ENCODE measurements at places on chromosomes 12 and 14.
A peak's percentile ranks its signal among the peaks of the same experiment; 100 is the strongest.

GRCh38 chr14:95045836-95046430 lies 111.4 kb downstream of the DICER1 start:
- DNase-seq, result no peak

DNA sequence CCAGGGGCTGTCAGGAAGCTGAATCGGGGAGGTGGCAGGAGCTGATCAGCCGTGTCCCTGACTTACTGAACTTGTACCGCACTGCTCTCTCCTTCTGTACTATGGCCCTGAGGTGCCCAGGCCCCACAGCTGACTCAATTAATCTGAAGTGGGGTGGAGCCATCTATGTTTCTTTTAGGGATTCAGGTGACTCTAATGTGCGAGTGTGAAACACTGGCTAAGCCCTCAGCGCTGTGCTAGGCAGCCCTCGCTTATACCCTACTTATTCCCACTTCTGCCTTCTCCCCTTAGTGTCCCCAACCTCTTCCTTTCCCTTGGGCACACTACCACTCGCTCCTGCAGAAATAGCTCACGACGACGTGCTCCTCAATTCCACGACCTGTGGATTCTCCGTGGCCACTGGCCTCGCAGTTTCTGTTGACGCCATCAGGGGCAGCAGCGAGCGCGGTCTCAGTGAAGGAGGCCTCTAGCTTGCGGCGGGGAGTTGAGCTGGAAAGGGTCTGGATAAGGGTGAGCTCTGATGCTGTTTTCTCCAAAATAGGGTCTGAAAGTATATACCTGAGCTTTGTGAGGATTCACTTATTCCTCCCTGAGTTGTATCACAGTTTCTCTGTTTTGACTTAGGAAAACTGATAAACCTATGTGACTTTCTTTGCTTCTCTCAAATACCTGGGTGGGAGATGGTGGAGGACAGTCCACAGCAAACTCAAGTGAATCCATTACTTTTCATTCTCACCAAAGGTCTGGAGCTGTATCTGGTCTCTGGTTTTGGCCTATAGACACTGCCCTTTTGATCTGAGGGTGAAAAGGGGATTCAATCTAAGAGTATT lies 167.6 kb downstream of the SLC41A2 start:
- peak; percentile 59 for DNase-seq

GRCh38 chr14:64326502-64326901 lies 32.3 kb upstream of the ESR2 start:
- DNase-seq, result no peak

DNA sequence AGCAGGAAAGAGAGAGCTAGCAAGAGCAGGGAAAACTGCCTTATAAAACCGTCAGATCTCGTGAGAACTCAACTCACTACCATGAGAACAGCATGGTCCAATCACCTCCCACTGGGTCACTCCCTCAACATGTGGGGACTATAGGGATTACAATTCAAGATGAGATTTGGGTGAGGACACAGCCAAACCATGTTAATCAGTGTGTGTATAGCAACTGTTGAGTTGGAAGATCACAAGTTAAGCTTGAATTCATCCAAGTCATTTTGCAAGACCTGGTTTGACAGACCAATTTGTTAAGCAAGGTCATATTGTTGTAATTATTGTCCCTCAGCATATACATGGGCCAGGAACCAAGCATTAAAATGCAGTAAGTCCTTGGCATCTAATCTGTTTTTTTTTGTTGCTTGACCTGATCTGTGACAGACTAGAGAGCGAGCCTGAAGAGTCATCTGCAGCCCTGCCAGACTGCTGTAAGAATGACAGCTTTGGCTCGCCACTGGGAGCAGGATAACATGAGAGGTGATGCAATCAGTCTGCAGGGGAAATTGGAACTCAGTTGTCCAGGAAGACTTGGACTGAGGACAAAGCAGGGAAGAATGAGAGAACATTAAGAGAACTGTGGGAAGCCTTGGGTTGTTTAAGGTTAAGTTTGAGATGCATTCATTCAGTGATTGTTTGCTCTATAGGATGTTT lies 297.6 kb upstream of the SEL1L start:
- no peak for DNase-seq

GRCh38 chr14:102034301-102034700 lies 52.5 kb downstream of the HSP90AA1 start:
- no peak for DNase-seq

DNA sequence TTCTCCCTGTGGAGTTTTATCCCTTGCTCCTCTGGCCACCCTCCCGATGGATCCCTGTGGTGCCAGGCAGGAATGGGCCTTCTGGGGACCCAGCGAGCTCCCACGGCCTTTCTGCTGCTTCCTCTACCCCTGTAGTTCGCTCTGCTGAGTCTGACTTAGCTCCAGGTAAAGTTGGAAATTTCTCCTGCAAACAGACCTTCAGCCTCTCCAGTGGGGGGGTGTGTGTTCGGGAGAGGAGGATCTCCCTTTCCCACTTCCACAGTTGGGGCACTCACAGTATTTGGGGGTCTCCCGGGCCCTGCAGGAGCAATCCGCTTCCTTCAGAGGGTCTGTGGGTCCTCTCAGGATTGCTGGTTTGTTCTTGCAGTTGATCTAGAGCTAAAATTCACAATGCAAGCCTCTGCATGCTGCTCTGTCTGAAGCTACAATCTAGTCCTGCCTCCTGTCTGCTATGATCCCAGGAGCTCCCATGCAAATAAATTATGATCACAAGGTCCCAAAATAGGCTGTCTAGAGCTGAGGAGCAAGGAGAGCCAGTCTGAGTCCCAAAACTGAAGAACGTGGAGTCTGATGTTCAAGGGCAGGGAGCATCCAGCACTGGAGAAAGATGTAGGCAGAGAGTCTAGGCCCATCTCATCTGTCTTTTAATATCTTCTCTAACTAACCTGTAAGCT lies 18.3 kb downstream of the MTRFR start:
- DNase-seq, result no peak

GRCh38 chr12:112239020-112239419 lies 113.7 kb downstream of the TRAFD1 start:
- DNase-seq, result no peak

- no peak for DNase-seq
Observed at GRCh38 chr12:66859751-66860440, 181.0 kb upstream of the GRIP1 start.

DNA sequence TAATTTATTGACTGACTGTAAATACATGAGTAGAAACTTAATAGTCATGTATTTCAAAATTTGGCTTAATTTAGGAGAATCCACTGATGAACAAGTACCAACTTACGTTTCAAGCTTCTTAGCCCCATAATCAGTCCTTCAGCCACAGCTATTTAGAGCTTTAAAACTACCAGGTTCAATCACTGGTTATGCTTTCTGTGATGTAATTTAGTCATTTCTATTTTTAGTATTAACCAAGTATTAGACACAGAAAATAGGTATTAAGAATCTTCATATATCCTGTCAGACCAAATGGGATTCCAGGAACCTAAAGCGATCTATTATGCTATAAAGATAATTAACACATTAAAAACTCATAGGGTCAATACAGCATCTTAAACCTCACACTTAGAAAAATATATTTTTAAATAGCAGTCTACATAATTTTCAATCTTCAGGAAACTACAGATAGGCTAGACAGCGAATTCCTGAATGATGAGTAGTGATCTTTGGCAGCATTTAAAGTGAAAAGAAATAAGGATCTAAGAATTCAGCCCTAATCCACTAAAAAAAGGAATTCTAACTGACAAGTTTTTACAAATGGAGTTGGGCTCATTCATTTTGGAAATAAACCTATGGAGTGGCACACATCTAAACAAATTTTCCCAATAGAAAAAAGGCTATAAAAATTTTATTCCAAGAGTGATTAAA lies 51.5 kb downstream of the ZC3H14 start:
- DNase-seq, result no peak

DNA sequence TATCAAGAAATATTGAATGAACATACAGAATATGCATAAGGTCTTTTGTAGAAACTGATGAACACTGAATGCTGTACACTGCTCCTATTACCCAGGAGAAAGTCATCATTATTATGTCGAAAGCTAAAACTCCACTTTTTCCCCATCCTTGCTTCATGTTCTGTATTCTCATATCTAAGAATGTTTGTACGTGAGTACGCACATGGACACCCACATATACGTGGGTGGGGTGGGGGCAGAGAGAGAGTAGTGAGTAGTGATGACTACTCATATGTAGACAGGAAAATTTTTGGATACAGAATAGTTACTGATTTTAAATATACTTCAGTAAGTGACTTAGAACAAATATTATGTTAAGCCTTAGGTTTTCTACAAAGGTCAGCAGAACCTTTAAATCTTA lies 75.1 kb downstream of the FERMT2 start:
- no peak for DNase-seq

DNA sequence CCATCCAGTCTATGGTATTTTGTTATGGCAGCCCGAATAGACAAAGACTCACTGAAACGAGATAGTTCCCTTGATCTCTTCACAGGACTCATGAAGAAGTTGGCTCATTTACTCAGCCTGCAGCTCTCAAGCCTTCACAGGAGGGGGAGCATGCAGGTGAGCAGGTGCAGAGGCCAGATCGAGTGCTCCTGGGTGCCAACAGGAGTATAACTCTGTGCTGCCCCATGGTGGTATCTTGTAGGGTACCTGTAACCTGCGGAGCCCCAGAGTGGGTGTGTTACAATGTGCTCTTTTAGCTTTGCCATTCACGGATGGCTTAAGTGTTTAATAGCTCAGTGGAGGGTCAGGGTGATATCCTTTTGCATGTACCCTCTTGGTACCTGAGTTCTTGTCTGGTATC lies 159.5 kb downstream of the METTL25 start:
- no peak for DNase-seq

- DNase-seq, result no peak
Observed at GRCh38 chr12:77070800-77071449, 5.6 kb upstream of the E2F7 start.

DNA sequence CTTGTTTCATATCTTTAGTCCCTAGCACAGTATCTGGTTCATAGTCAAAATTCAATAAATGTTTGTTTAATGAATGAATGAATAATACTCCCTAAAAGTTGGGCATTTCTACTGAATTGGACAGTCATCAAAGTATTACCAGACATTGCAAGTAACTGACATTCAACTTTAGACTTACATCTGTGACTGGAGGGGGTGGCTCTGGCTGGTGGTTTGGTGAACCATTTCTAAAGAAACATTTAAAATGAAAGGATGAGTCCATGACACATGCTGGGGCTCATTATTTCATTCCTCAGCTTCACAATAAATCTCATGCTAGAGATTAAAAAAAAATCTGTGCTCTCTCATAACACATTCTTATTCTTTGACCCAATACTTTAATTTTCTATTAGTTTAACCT lies 20.6 kb upstream of the CSRNP2 start:
- no peak for DNase-seq

- peak; percentile 34 for DNase-seq
Observed at GRCh38 chr14:31212893-31213292, 5.3 kb upstream of the HECTD1 start.

DNA sequence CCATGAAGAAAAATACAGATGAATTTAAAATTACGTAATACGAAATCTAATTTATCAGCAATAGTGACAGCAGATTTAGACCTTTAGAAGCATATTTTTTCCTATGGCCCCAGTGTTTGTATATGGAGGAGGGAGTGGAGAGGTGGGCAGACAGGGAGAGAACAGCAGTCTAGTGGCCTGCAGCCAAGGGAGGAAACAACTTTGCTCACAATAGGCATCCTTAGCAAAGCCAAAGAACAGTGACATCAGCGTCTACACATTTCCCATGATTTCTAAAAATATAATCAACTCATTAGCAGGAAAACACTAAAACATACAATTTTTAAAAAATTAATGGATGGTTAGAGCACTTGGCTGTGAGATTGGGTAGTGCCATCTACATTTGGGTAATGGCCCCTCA lies 622.6 kb upstream of the ATP2B1 start:
- DNase-seq, result no peak

DNA sequence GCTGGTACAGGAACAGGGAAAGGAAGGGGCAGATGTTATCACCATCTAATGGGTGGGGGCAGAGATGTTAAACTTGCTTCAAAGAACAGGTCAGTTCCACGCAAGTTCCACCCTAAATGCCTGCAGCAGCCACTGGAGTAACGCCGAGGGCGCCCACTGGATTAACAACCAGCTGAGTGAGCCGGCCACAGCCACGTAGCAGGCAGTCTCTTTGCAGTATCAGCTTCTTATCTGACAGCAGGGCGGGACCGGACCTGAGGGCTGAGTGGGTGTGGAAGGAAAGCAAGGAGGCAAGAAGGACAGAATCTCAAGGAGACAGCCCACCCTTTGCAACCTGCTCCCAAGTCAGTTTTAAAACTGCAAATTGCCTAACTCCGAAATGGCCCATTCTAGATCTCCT lies 38.4 kb upstream of the FOXN3 start:
- DNase-seq, result no peak

- DNase-seq, result no peak
Observed at GRCh38 chr14:32688941-32689340, 249.7 kb upstream of the NPAS3 start.

DNA sequence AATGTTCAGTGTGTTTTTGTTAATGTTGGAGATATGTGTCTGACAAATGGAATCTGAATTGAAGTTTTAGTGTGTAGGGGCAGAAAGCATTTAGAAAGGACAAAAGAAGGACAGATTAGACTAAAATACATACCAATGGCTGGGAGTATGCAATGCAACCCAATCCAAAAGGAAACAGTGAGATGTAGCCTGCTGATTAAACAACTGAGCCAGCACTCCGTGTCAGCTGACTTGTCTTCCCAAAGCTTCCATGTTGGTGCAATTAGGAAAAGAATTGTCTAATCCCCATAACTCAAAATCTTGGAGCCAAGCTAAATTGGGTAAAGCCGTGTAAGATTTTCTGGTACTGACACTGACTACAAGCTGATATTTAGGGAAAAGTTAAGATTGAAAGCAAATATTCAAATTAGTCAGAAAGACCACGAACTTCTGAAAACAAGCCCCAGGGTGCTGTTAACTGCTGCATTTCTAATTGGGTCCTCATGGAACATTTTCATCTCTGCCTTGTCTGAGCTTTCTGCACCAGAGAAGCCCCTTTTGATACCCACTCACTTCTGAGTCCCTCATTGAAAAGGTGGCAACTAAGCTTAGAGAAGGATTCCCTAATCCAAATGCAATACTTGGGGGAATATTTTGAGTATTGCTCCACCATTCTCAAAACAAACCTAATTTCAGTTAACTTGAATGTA lies 109.1 kb downstream of the DAD1 start:
- no peak for DNase-seq

DNA sequence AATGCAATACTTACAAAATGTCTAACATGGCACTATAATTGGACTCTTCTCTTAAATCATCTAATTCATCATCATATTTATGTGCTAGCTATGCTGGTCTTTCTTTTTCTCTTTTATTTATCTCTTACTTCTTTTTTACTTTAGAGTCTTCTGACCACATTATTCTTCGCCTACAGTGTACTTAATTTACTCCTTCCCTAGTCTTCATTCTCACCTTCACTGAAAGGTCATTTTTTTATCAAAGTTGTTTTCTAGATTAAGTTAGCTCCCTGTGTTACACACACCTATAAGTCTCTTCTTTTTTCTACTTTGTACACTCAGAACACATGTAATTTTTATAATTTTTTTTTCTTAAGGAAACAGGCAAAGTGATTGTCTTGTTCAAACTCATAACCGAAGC lies 1351.2 kb downstream of the FSCB start:
- no peak for DNase-seq

DNA sequence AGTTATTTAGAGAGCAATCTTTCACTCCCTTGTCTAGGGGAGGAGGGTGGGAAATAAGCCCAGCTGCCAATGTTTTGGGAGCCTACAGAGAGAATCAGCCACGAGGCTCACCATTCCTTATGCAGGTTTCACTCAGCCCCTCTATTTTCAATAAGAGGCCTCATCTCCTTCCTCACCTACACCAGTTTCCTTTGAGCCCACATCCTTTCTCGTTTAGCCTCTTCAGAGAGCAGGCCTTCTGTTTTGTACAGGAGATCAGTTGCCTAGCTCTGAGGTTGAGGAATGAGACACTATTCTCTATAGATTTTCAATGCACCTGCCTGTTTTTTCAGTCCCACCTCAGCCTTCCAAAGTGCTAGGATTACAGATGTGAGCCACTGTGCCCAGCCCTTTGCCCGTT lies 17.9 kb downstream of the SNAPC1 start:
- DNase-seq, result no peak

All from suppressor macrophage (primary cell).